Anterior cingulate cortex (tissue), 58 donors: ENCODE measurements at places on chromosomes 6 and 20.

GRCh38 chr6:31035862-31036497 is 25.7 kb downstream of the MUC22 start:
- no peak for DNase-seq

DNA sequence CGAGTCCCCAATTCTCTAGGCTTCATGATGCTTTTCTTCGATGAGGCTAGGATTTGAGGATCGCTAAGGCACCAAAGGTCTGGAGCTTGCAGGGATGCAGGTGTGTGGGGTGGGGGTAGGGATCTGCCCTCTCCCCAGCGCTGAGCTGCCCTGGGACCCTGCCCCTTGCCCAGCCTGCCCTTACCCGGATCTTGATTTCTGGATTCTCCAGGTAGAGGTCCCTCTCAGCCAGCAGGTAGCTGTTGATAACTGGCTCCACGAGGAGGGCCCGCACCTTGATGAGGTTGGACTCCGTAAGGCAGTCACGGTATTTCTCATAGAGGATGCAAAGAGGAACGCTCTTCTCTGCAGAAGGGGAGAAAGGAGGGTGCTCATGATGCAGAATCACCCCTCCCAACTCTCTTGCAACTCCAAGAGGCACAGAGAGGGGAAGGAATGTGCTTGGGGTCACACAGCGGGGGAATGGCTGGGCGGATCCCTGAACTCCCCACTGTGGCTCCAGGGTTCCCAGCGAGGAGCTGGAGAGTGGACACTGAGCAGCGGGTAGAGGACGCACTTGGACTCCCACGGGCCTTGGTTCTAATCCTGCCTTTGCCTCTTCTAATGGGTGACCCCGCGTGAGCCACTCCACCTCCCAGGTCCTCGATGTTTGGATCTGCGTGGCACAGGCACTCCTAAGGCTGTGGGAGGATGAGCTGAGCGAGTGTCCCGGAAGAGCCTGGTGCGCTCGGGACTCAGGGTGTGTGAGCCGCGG is 32.7 kb downstream of the TGM2 start:
- DNase-seq, result no peak

DNA sequence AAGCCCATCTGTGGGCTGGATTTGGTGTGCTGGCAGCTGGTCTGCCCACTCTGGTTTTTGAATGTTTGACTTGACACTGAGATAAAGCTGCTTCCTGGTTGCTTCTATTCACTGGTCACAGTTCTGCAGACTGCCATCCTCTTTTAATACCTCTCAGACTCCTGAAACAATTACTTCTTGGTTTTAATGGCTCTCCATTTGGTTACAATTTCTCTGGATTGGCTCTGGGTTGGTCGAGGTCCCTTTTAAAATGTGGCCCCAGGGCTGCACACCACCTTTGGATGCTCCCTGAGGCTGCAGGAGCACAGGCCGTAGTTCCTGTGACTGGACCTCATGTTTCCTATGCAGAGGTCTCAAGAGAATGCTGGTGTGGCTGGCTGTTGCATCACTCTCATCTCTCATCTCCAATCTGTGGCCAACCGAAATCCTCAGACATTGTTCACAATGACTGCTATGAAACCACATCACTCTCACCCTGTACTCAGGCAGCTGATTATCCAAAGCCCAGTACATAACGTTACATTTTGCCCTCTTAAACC is 98.5 kb downstream of the INSM1 start:
- no peak for DNase-seq

GRCh38 chr6:161924516-161925116 is 650.8 kb upstream of the AGPAT4 start:
- DNase-seq, result no peak

- DNase-seq, result no peak
Measured at GRCh38 chr6:16741112-16742016, 19.9 kb downstream of the ATXN1 start.

- no peak for DNase-seq
Measured at GRCh38 chr6:3114377-3114776, 4.1 kb upstream of the BPHL start.

GRCh38 chr6:169035385-169036240 is 218.0 kb downstream of the THBS2 start:
- DNase-seq, result no peak

DNA sequence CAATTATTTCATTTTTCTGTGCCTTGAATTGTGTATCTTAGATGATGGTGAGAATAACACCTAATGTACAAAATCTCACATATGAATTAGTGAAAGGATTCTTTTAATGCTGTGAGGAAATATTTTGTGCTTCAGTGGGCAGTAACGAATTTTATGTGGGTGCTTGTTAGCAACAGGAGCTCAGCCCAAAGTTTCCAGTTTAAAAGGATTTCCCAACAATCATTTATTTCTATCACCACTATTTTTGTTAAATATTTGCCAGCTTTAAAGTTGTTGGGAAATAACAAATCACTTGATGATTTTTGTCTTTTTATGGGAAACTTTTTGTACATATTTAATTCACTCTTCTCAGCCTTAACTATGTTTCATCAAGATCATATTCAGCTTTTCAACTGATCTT is 111.8 kb downstream of the QKI start:
- DNase-seq, result no peak

GRCh38 chr6:147904416-147904815 is 395.9 kb downstream of the SAMD5 start:
- DNase-seq, result no peak

GRCh38 chr6:62614442-62614841 is 328.4 kb upstream of the KHDRBS2 start:
- DNase-seq, result no peak

DNA sequence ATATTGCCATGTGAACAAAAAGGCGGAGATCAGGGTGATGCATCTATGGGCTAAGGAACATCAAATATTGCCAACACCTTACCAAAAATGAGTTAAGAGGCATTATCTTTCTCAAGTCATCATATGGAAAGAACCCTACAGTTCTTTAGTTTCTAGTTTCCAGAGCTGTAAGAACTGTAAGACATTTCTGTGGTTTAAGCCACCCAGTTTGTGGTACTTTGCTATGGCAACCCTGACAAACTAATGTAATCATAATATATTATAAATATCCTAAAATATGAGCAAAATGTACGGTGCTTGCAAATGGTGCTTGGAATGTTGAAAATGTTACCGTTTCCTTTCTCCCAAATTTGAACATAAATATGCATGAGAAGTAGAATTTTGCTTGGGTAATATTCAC is 349.6 kb downstream of the PHF3 start:
- DNase-seq, result no peak

GRCh38 chr20:57809661-57810172 is 99.9 kb upstream of the PMEPA1 start:
- no peak for DNase-seq

DNA sequence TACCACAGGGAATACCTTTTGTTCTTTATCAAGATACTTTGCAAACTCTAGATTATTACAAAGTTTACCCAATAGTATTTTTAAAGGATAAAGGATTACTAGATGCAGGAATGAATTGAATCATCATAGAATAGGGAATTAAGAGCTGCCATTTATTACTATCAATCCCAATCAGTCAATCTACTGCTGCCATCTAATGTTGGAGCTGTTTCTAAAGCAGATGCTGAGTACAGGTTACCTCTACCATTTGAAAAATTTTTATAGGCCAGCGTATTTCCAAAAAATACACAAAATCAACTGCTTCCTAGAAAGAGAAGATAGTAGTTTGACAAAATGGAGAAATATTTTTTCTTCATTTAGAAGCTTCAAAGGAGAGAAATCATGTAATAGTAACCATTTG is 520.4 kb downstream of the ADGRB3 start:
- no peak for DNase-seq

- no peak for DNase-seq
Measured at GRCh38 chr6:30113841-30114240, 951 bp upstream of the TRIM31 start.

DNA sequence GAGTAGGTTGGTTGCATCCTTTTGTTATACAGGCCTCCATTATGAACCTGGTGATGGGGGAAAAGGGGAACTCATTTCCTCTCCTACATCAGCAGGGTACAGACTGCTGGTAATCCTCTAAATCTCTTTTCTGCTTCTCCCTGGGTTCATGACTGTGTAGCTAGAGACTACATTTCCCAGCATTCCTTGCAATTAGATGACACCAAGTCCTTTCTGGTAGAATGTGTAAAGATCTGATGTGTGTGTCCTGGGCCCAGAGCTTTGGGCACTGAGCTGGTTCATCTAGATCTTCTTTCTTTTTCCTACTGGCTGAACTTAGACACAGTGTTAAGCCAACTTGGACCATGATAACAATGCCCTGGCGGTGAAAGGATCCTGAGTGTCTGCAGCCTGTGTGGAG is 104.7 kb upstream of the IFNGR1 start:
- DNase-seq, result no peak

GRCh38 chr6:18488526-18489270 is 101.5 kb downstream of the RNF144B start:
- DNase-seq, result no peak

DNA sequence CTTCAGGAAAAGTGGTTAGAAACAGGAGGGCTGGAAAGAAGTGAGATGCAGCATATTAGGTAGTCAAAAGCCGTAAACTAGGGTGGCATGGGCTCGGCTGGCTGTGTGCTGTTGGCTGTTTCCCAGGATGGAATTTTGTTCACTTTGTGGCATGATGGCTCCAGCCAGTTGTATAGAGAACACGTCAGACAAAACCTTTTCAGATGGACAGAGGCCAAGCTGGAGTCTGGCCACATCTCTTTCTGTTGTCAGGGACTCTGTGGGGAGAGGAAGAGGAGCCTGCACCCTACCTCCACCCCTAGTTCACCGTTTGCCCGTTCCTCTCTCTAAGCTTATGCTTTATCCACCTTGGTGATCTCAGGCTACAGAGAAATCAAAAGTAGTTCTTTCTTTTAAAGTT is 22.0 kb downstream of the C6orf89 start:
- peak; percentile 15 for DNase-seq

DNA sequence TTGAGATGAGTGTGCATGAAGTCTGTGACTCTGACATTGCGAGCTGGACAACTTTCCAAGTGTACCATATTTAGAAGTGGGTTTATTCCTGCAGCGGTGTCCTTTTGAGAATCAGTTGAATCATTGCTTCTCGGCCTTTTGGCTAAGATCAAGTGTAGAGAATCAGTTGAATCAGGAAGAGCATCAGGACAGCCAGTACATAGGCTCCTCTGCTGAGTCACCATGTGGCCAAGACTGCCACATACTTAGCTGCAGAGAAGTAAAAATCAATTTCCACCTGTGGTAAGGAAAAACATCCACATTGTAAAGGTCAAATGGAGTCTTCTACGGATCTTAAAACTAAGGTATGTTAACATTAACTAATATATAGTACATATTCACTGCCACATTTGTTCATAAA is 428.4 kb upstream of the MARCKS start:
- DNase-seq, result no peak
